NCI-H1092 (cell line): ENCODE measurements at places on chromosomes 11 and 22.

GRCh38 chr11:63621071-63621470, 6.8 kb upstream of the PLAAT3 start:
- DNase-seq, result no peak

DNA sequence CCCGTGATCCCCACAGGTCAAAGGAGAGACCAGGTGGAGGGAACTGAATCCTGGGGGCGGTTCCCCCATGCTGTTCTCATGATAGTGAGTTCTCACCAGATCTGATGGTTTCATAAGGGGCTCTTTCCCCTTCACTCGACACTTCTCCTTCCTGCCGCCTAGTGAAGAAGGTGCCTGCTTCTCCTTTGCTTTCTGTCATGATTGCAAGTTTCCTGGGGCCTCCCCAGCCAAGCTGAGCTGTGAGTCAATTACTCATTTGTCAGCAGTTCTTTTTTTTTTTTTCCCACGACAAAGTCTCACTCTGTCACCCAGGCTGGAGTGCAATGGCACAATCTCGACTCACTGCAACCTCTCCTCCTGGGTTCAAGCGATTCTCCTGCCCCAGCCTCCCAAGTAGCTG, 1530.4 kb downstream of the BRD1 start:
- DNase-seq, result no peak

- DNase-seq, result no peak
Measured at GRCh38 chr11:12674571-12674935, 332 bp downstream of the TEAD1 start.

GRCh38 chr22:16601437-16602223, 9.0 kb upstream of the CCT8L2 start:
- no peak for DNase-seq

- peak; percentile 42 for DNase-seq
Measured at GRCh38 chr11:61828629-61829407, 718 bp downstream of the FADS2 start.

GRCh38 chr11:65546217-65546958, 11.8 kb downstream of the LTBP3 start:
- peak; percentile 84 for DNase-seq

GRCh38 chr11:44846852-44847251, 103.8 kb downstream of the TP53I11 start:
- DNase-seq, result no peak

GRCh38 chr11:1310772-1311468, 1.5 kb upstream of the TOLLIP start:
- DNase-seq, result no peak
